ENCODE measurements at places on chromosomes 4 and X.

DNA sequence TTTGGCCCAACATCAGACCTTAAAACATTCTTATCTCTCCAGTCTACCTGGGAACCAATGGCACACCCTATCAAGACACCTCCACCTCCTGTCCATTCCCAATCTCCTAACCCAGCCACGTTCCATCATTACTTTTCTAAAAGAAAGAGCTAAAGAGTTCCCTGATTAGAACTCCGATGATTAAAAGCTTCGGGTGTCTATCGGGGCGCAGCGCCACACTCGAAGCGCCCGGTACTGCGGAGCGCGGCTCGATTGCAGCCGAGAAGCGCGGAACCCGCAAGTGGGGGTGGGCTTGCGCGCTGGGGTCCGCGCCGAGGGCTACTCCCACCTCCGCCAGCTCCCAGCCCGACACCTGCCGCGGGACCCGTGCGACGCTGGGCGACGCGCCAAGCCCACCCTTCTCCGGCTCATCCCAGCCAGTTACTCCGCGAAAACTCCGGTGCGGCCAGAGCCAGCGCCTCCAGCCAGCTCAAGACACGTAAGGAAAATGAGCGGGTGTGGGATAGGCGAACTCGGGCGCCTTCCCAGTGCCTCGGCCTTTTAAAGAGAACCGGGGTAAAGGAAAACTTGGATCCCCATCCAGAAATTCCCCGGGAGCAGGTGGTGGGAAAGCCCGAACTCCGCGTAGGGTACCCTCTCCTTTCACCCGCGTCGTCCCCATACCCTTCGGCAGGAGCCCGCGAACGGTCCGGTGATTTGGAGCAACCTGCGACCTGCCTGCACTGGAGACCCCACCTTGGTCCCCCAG lies 593 bp downstream of the NPY1R start:
- peak; percentile 27 for DNase-seq

DNA sequence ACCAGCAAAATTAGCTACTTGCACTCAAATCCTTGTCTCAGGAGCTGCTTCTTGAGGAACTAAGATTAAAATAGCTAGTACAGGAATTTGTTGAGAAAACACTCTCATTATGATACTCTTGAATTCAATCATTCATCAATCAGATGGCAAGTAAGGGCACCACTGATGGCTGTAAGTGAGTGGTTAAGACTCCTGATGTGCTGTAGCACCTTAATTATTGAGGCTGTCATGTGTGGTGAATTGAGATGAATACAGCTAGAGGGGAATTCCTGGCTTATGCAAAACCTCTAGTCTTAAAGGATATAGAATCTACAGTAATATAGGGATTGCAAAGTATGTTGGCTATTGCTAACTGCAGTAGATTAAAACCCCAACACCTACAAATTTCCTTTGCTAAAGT lies 509.1 kb downstream of the IQCM start:
- peak; percentile 23 for DNase-seq

DNA sequence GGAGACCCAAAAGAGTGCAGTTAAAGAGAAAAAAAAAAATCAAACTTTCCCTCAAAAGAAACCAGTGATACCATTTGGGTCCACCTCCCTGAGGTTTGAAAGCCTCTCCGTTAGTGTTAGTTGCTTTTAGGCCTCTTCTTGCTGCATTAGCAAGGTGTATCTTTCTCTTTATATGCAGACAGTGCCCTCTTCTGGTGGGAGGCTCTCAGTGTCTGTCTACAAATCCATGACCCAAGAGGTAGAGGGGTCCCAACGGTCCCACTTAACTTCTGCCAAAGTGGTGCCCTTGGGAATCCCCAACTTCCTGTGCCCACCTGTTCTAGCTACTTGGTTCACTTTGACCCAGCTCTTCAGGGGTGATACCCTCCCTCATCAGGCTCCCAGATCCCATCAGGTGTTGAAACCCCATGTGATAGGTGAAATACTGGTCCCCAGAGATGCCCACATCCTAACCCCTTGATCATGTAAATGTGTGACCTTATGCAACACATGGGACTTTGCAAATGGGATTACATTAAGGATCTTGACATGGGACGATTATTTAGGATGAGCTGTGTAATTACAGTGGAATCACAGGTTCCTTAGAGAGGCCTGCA lies 63.7 kb upstream of the CD99 start:
- peak; percentile 32 for DNase-seq

GRCh38 chrX:106599411-106599810 lies 12.4 kb upstream of the RADX start:
- no peak for DNase-seq

GRCh38 chr4:23805450-23805851 lies 84.4 kb downstream of the PPARGC1A start:
- peak; percentile 49 for DNase-seq

- no peak for DNase-seq
Measured at GRCh38 chr4:113594231-113594556, 167.3 kb downstream of the CAMK2D start.

DNA sequence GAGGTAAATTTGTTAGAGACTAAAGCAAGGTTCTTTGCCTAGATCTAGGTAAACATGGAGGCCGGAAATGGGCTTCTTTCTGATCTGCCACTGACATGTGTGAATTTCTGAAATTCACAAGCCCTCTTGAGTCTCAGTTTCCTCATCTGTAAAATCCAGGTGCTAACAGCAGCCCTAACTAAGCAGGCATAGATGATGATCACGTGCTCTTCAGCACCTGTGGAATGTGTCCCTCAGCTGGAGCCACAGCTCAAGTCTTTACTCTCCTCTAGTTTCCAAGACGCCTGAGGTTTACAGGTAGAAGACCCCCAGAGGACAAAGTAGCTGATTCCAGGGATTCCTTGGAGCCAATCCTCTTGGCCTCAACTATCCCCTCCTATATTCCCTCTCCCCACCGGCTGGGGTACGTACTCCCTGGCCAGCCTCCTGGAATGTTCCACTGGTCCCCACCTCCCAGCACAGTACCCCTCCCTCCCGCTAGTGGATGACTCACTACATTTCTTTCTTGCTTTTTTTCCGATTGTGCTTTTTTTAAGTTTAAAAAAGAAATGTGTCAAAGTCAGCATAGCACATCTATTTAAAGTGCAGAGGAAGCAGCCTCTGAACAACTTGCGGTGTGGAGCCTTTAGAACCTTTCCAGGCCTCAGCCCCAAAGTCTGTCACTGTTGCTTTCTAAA lies 98.4 kb downstream of the PHKA2 start:
- DNase-seq = no peak

GRCh38 chr4:7980036-7980435 lies 40.4 kb upstream of the AFAP1 start:
- DNase-seq = peak; percentile 30

GRCh38 chrX:45807572-45808425 lies 607.1 kb upstream of the DIPK2B start:
- peak; percentile 53 for DNase-seq

GRCh38 chrX:106481341-106481740 lies 130.4 kb upstream of the RADX start:
- peak; percentile 73 for DNase-seq

DNA sequence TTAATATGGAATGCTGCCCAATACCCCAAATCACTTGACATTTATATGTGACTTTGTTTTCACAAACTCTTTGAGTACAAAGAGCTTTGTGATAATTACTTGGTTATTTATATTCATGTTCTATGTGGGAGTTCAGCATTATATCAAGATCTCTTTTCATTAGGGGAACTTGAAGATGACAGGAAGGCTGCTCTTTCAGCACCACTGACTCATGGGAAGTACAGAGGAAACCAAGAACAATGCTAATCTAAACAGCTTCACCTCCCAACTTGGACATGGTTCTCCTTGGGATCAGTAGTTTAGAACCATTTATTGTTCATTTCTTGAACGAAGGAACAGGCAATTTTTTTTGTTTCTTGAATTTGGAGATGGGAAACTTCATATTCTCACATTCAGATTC lies 184.0 kb upstream of the AFF2 start:
- DNase-seq = no peak

- DNase-seq = peak; percentile 58
Measured at GRCh38 chr4:184805462-184806228, 20.1 kb downstream of the ACSL1 start.

DNA sequence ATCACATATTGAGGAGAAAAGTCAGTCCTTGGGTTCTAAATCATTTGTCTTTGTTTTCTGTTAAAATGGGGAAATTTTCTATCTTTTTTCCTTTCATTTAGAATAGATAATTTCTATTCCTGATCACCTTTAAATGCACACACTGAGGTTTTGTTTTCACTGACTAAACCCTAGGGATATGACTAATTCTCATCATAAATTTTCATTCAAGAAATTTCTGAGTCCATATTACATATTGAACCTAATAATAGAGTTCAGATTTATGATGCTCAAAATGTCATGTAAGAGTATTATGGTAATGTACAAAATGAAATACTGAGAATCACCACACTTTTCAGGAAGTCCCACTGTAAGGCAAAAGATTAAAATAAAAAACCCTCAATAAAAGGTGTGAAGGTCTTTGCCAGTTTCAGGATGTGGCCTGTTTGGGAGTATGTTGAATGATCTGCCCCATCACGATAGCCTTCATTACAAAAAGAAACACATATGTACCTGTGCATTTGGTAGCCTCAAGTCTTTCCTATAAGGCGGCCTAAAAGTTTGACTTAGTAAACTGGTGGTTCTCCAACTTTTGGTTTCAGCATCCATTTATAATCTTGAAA lies 49.4 kb downstream of the LEF1 start:
- DNase-seq = no peak

- no peak for DNase-seq
Measured at GRCh38 chrX:124300405-124300804, 32.1 kb upstream of the TEX13D start.

DNA sequence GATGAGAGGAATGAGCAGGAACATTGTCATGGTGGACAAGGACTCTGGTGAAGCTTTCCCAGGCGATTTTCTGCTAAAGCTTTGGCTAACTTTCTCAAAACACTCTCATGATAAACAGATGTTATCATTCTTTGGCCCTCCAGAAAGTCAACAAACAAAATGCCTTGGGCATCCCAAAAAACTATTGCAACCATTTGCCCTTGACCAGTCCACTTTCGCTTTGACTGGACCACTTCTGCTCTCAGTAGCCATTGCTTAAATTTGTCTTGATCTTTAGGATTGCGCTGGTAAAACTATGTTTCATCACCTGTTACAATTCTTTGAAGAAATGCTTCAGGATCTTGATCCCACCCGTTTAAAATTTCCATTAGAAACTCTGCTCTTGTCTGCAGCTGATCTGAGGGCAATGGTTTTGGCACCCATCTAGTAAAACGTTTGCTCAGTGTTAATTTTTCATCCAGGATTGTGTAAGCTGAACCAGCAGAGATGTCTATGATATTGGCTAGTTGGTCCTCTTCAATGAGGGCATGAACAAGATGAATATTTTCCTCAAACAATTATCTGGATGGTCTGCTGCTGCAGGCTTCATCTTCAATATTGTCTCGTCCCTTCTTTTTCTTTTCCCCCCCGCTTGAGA lies 14.8 kb downstream of the TBC1D1 start:
- no peak for DNase-seq

- no peak for DNase-seq
Measured at GRCh38 chr4:16545656-16546055, 319.4 kb upstream of the TAPT1 start.

GRCh38 chrX:131802836-131803626 lies 220.1 kb upstream of the STK26 start:
- peak; percentile 63 for DNase-seq

GRCh38 chrX:9269134-9269533 lies 195.7 kb upstream of the TBL1X start:
- no peak for DNase-seq

GRCh38 chrX:29257521-29257920 lies 670.3 kb downstream of the IL1RAPL1 start:
- no peak for DNase-seq

DNA sequence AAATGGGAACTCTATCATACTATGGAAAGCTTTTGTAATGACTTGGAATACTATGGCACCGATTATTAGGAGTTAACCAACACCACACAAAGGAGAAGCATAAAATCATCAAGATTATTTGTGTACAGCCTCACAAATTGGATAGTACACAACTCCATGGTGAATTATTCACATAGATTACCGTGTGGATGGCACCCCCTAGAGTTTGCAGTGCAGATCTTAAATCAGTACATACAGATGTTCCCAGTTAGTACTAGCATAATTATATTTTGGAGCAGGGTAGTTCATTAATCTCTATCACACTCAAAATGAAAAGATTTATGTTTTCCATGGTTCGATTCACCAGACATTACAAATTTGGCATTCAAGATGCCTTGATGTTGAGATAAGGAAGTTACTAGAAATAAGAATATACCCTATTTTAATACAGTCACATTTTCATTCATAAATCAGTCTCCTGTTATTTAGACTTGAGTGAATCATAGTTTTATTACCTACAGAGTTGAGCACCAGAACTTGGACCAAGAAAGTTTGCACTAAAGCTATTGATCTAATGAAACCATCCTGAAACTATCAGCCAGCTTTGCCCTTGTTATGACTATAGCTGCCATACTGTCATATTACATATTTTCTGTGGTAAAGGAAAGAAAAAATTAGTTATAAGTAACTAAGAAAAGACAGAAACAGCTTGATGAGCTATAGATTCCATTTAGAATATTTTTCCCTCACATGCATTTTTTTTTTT lies 531.8 kb downstream of the GLUD2 start:
- DNase-seq = peak; percentile 29

DNA sequence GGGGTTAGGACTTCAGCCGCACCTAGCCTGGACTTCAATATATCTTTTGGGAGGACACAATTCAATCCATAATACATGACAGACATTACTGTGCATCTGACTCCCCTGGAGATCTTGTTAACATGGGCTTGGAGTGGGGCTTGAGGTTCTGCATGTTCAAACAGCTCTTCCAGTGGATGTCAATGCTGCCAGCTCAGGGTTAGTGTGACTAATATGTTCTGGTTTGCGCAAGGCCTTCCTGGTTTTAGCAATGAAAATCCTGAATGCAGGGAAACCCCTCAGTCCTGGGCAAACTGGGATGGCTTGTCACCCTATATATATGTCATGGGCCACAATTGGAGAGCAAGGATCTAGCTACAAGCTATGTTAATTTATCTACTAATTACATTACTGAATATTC lies 2.7 kb upstream of the TSPAN7 start:
- no peak for DNase-seq

DNA sequence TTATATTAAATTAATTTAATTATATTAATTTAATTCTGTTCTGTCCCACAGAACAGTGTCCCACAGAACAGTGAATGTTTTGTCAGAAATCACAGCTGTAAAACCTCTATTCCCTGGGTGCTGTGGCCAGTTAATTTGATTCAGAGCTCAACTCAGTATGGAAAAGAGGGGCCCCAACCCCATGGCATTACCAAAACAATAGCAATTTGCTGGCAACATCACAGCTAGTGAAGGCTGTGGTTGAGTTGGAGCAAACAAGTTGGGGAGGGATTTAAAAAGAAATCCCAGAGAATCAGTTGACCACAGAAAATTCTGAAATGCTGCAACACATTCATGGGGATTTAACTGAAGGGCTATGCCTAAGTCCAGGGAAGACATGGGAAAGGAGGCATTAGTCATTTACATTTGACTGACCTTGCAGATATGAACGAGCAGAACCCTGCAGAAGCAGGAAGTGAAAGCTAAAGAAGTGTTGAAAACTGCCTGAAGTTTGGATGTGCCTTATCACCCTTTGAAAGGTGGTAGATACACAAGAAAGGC lies 30.1 kb downstream of the PDHA2 start:
- DNase-seq = no peak
